Hematopoietic multipotent progenitor cell treated with erythropoietin and hydrocortisone succinate and interleukin-3 and kit ligand, for 8 days (in vitro differentiated cells): ENCODE measurements at places on chromosomes 12 and 14.

GRCh38 chr12:105120551-105120950 lies 13.0 kb downstream of the WASHC4 start:
- peak; percentile 34 for DNase-seq

DNA sequence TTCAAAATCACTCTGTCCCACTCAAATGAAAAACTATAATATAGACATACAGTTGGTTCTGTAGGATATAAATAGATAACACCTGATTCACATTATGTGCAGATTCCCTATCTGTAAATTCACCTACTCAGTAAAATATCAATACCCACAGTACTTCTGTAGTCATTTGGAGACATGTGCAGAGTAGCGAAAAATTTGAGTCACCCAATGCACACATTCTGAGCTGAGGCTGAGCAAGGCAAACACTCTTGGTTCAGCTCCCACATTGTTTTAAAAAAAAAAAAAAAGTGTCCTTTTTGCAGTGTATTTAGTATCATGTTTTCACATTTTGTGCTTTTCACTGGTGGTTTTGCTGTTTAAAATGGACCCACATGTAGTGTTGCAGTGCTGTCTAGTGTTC lies 27.3 kb upstream of the BBS10 start:
- no peak for DNase-seq

DNA sequence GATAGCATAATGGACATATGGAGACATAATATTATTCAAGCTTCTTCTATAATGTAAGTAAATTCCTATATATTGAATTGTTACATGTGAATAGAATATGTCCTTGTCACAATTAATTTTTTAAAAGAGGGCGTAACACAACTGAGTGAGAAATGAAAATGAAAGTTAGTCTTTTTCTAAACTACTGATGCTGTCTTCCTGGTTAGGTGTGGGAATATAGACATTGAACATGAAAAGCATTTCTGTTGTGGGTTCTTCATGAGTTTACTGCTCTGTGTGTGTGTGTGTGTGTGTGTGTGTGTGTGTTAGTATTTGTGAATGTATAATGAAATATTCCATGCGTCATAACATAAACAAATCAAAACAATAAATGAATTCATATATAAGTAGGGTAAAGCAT lies 40.5 kb upstream of the RTL1 start:
- no peak for DNase-seq

DNA sequence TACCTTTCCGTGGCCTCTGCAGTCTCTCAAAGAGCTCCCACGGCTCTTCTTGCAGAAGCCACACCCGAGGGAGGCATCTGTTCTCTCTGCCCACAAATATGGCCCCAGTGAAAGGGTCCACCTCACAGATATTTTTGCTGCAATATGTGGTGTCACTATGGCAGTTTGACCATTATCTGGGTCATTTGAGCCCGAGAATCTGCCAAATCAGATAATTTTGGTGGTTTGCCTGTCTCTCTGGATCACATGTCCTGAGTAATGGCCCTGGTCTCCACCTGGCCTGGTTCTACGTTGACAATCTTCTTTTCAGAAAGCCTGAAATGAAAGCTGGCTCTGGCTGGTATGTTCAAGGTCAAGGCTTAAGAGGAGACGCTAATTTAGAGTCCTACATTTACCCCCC lies 5.7 kb upstream of the WSCD2 start:
- peak; percentile 82 for DNase-seq

DNA sequence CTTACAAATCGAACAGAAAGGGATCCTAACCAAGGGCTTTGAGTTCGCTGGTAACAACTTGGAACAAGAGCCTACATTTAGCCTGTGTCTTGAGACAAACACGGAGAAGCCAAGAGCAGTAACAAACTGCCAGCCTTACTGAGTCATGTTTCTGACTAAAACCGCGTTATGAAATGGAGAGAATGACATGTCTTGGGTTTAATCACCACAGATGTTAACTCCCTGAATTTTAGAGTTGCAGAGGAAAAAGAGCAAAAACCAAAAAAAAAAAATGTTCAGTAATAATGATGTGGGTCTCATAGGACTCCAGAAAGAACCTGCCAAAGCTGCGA lies 1.0 kb downstream of the BLTP3B start:
- peak; percentile 77 for DNase-seq

DNA sequence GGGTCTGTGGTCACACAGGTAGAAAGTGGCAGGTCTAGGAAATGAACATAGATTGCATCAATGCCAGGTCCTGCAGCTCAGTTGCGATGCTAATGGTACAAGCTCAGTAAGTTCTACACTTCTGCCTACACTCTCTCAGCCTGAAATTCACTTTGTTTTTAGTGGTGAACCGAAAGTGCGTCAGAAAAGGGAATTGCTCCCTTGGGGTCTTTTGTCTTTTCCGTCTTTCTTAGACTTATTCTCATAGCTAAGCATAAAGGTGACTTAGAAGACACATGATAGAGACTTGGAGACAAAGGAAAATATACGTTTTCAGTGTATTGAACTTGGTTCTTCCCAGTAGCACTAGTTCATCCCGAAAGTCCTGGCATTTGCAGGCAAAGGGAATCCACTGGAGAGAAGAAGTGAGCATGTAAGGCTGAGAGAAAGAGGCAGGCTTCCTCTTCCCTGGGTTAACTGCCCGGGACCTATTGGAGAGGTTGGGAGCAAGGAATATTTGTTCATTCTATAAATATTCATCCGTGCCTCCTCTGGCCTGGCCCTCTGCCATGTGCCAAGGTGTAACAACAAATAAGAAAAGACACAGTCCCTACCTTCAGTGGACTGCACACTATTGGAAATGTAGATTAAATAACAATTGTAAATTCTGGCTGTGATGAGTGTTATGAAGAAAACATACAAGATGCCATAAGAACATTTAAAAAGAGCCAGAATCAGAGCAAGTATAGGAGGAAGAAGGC lies 785.8 kb downstream of the MED13L start:
- DNase-seq, result no peak

GRCh38 chr14:100150932-100151587 lies 8.4 kb downstream of the DEGS2 start:
- DNase-seq, result no peak

DNA sequence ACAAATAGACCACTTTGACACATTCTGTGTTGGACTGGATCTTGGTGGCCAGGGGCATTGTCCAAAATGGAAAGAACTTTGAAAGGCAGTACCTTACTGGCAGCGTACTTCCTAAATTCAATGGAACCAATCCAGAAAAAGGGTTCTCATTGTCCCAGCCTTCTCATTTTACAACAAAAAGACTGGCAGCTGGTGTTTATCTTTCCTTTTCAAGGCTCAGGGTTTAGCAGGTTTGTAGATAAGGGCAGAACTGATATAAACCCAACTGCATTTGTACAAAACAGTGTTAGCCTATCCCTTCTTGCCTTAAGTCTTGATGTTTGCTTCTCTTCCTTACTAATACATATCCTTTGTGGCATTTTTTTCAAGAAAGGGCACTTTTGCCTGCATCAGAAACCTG lies 7.7 kb downstream of the THAP2 start:
- DNase-seq, result peak; percentile 89

- no peak for DNase-seq
Measured at GRCh38 chr12:25494926-25495325, 58.2 kb downstream of the LMNTD1 start.

DNA sequence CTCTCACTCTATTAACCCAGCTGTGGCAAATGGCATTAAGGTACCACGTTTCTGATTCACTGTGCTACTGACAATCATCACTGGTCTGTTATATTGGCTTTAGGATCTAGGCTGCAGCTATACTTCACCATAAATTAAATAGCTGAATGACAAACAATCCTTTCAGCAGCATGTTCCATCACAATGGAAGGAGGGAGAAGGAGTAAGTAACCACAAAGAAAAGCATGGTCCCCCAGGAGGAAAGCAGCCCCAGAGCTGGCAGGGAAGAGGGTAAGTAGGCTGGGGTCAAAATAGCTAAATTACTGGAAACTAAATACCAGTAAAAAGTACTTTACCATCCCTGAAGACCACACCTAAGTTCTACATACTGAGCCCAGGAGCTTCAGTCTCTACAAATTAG lies 2.8 kb downstream of the ARMH4 start:
- DNase-seq, result no peak

GRCh38 chr14:68246786-68247105 lies 427.2 kb downstream of the RAD51B start:
- DNase-seq, result peak; percentile 47

- no peak for DNase-seq
Measured at GRCh38 chr12:39772821-39773259, 153.2 kb upstream of the ABCD2 start.

- DNase-seq, result no peak
Measured at GRCh38 chr12:13091832-13092231, 11.6 kb downstream of the GSG1 start.

DNA sequence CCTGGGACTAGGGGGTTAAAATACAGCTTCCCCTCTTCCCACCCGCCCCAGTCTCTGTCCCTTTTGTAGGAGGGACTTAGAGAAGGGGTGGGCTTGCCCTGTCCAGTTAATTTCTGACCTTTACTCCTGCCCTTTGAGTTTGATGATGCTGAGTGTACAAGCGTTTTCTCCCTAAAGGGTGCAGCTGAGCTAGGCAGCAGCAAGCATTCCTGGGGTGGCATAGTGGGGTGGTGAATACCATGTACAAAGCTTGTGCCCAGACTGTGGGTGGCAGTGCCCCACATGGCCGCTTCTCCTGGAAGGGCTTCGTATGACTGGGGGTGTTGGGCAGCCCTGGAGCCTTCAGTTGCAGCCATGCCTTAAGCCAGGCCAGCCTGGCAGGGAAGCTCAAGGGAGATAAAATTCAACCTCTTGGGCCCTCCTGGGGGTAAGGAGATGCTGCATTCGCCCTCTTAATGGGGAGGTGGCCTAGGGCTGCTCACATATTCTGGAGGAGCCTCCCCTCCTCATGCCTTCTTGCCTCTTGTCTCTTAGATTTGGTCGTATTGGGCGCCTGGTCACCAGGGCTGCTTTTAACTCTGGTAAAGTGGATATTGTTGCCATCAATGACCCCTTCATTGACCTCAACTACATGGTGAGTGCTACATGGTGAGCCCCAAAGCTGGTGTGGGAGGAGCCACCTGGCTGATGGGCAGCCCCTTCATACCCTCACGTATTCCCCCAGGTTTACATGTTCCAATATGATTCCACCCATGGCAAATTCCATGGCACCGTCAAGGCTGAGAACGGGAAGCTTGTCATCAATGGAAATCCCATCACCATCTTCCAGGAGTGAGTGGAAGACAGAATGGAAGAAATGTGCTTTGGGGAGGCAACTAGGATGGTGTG lies 1.9 kb downstream of the GAPDH start:
- DNase-seq, result no peak

GRCh38 chr12:101819467-101819866 lies 11.3 kb downstream of the GNPTAB start:
- DNase-seq, result no peak

DNA sequence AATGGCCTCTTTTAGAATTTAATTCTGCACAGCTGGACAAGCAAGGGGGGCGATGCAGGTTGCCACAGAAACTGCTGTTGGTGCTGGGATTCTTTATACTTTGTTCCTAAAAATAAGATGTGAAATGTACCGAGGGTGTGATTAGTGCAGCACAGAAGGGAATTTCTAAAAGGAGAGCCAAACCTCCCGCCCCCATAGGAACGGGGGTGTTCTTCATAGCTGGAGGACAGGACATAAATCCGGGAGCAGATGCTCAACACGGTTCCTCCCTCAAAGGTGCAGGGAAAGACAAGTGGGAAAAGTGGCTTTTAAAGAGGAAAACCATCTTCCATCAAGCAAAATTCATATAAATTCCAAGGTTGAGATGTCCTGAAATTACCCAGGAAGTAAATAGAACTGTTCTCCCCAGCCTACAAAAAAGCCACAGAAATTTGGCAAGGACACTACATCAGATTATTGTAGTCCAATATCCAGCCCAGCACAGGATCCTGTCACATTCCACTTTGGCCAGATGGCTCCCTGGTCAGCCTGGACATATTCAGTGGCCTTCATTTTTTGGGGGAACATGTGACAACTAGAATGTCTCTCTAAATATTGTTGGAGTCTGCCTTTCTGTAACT lies 51.4 kb upstream of the TMX1 start:
- DNase-seq, result no peak

GRCh38 chr14:49057838-49058510 lies 528.2 kb downstream of the RPS29 start:
- no peak for DNase-seq

- no peak for DNase-seq
Measured at GRCh38 chr12:52346593-52346992, 20.7 kb downstream of the KRT85 start.

GRCh38 chr14:87494010-87494409 lies 499.0 kb downstream of the GALC start:
- no peak for DNase-seq

DNA sequence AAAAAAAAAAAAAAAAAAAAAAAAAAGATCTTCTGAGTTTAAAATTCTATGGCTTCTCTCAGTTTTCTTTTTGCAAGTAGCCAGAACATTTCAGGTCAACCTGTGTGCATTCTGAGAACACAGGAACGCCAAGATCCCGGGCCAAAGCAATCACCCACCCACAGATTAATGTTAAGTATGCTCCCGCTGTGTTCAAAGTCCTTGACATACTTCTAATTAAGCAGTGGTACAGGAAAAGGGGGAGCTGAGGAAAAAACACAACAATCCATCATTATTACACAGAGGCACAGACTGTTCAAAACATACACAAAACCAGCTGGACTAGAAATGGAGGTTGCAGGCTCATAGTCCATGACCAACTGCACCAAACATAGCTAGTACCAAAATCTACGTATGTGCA lies 2.8 kb downstream of the FBXO21 start:
- DNase-seq, result no peak

GRCh38 chr12:104312654-104313053 lies 9.1 kb downstream of the EID3 start:
- no peak for DNase-seq

- DNase-seq, result no peak
Measured at GRCh38 chr14:95701846-95702221, 12.1 kb downstream of the TCL1A start.

DNA sequence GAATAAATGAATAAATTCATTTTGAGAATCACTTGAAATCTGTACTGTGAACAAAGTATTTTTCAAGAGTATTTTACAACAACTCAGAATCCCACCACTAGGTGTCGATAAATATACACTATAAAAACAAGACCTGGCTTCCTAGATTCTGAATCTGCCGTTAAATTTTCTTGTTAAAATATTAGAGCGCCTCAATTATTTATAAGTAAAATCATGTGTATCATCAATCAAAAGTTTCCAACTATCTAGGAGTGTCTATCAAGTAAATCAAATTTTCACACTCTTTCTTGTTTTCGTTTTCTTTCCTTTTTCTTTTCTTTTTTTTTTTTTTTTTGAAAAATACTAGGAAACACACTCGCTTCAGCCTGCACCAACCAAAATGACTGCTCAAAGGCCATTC lies 179.2 kb upstream of the DCN start:
- peak; percentile 41 for DNase-seq

- DNase-seq, result no peak
Measured at GRCh38 chr12:72472350-72472749, 200.2 kb downstream of the TRHDE start.

GRCh38 chr12:58034311-58034710 lies 92.9 kb downstream of the ATP23 start:
- DNase-seq, result no peak

DNA sequence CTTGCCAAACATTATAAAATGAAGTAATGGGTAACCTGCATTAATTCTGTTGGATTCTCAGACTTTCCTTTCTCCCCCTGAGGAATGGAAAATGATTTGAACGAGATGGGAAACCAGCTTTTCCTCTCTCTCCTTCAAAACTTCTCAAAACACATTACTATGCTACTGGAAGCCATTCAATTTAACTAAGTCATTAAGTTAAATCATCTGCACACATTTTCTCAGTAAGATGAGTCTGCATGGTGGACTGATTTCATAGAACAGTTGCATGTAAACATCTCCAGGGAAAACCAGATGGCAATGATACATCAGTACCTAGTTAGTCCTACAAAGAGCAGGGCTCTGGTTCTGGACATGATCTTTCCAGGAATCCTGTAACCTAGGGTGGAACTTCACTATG lies 59.9 kb downstream of the BMP4 start:
- DNase-seq, result no peak
